ENCODE measurements at places on chromosomes 6 and 20. TPM values are rescaled to one million over a fixed set of nuclear protein-coding genes. Genes with fewer than 3 reads are reported as not detected.

Gene CDYL
- total RNA-seq, result 19.1 TPM

Gene CCN2
- total RNA-seq, result 221 TPM

Gene B3GALT4
- total RNA-seq, result 0.71 TPM

Gene GJA10
- not detected for total RNA-seq

Gene SLC22A16
- not detected for total RNA-seq

Gene RBBP8NL
- 1.3 TPM for total RNA-seq

Gene OGFRL1
- total RNA-seq, result 6.9 TPM

Gene LAMA2
- total RNA-seq, result 0.48 TPM

Gene FAM209A
- total RNA-seq, result 0.37 TPM

Gene R3HDML
- total RNA-seq, result 0.16 TPM

Gene SCRT2
- total RNA-seq, result 0.04 TPM

Gene MCHR2
- total RNA-seq, result not detected

All from A549 treated with dexamethasone at 1 μM for 4 hours (cell line).